ENCODE measurements at places on chromosomes 6 and 20.

GRCh38 chr6:143821359-143821758 is 21.8 kb upstream of the LTV1 start:
- no peak for DNase-seq

DNA sequence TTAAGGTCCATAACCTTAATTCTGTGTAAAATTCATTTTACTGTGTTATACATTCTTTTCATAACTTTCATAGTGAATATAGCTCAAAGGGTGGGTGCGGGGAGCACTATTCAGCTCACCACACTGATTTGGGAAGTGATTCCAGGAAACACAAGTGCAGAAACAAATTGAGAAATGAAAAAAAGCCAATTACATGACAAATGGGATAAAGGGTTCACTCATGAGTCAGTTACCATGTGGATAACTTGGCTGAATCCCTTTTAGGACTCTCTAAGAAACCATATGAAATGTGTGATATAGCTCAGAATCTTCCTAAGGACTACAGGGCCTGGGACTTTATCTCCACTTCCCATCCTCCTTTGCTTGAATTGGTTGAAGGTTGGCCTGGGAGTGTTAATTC is 3.1 kb upstream of the BTN2A1 start:
- DNase-seq, result no peak

DNA sequence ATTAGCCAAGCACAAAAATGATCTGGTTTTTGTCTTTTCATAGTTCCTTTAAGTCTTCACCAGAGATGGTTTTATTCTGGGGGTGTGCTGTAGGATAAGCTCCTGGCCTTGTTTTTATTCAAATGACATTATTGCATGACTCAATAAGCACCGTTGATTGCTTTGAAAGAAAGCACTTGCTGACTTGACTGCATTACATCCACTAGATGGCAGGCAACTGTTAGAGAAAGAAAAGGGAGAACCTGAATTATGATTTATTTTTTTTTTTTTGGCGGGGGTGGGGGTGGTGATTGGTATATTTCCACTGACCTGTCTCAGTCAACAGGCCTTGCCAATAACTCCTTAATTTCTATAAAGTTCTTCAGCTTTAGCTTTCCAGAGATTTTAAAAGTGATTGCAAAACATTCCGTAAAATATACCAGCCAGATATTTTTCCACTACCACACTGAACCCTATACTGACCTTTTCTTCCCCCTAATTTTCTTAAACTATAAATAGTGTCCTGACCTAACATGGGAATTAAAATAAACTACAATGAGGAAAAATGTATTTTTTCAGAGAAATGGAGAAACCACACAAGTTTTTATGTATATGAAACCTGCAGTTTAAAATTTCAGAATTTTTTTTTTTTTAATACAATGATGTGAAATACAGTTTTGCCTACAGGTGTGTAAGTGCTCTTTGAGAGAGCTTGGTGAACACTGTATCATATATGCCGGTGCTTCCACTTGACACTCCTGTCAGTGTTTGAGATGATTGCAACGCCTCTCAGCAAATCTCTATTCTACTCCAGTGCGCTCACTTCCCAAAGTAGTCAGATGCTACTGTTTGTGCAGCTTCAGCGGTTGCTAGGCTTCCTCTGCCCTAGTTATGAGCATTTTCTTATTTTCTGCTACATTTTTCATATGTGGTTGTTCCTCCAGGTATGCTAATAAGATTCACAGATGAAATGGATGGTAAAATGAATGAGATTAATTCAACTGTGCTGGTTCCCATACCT is 274.3 kb downstream of the CD109 start:
- DNase-seq, result no peak

GRCh38 chr6:79898076-79898475 is 49.3 kb downstream of the ELOVL4 start:
- no peak for DNase-seq

All from WTC11 (cell line).